ENCODE measurements at places on chromosomes 13 and 19.

- DNase-seq = no peak
Observed at GRCh38 chr13:30308548-30308947, 1.2 kb upstream of the KATNAL1 start.

GRCh38 chr19:38675611-38676010 is 28.2 kb downstream of the ACTN4 start:
- DNase-seq = no peak

DNA sequence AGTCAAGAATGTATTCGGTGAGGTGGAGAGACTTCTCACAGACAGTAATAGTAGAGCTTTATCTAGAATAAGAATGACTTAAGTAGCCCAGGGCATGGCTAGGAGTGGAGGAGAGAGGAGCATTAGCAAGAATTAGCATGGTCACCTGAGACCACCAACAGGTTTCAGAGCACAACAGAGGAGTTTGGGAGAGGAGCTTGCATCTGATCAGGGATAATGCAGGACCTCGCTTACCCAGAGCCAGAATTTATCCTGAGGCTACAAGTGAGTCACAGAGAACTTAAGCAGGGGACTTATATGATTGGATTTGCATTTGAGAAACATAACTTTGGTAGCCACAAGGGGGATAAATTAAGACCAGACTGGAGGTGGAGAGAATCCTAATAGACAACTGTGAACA is 102.1 kb upstream of the FNDC3A start:
- DNase-seq = no peak

DNA sequence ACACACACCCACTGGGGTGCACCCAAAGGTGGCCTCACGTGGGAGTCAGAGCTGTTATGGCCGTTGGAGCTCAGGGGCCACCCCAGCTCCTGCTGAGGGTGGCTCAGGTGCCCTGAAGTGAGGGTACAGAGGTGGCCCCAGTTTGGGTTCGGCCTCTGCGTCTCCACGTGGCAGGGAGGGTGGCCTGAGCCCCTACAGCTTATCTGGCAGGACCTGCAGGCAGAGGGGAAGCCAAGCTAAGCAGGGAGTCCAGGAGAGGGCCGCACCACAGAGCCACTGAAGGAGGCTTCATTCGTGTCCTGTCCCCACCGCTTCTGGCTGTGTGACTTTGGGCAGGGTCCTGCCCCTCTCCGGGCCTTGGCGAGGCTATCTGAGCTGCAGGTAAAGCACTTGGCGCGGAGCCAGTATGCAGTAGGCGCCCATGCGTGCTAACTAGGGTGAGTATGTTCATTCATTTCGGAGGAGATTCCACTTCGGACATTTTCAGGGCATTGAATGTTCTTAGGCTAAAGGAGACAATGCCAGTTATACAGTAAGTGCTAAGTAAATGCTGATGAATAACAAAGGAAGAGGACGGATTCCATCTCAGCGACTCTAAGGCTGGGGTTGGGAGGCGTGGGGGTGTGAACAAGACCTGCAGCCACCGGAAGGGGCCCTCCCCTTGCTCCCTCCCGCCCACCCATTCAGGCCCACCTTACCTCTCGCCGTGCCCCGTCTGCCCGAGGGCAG is 4.9 kb downstream of the REX1BD start:
- DNase-seq = no peak

- DNase-seq = no peak
Observed at GRCh38 chr13:34391076-34391475, 551.0 kb upstream of the NBEA start.

- DNase-seq = no peak
Observed at GRCh38 chr13:113805431-113806103, 46.5 kb downstream of the TMEM255B start.

DNA sequence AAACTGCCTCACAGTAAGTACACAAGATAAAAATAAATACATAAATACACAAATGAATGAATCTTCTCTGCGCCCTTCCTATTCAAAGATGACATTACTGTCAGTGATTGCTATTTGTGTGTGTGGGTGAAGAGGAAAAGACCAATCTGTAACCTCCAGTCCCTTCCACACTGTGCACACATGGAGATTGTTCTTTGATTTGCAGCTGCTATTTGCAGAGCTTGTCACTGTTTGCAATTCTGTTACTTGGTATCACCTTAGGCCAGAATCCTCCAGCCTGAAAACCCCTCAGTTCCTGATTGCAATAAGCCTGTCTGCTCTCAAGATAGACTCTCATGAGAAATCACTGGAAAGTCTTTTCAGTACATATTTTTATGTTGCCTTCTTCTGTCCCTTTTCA is 1314.9 kb downstream of the PCDH9 start:
- no peak for DNase-seq

DNA sequence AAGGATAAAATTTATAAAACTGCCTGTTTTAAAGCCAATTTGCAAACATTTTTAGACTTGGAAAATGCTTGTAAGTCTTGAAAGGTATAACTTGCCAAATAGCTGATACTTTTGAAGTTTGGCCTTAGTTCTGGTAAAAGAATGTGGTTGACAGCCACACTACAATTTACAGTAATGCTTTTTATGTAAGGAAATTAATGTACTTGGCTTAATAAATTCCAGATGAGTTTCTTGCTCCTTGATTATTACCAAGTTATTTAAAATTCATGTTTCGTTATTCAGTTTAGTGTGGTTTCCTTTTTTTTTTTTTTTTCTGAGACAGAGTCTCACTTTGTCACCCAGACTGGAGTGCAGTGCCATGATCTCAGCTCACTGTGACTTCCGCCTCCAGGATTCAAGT is 14.9 kb downstream of the LMO7 start:
- no peak for DNase-seq

DNA sequence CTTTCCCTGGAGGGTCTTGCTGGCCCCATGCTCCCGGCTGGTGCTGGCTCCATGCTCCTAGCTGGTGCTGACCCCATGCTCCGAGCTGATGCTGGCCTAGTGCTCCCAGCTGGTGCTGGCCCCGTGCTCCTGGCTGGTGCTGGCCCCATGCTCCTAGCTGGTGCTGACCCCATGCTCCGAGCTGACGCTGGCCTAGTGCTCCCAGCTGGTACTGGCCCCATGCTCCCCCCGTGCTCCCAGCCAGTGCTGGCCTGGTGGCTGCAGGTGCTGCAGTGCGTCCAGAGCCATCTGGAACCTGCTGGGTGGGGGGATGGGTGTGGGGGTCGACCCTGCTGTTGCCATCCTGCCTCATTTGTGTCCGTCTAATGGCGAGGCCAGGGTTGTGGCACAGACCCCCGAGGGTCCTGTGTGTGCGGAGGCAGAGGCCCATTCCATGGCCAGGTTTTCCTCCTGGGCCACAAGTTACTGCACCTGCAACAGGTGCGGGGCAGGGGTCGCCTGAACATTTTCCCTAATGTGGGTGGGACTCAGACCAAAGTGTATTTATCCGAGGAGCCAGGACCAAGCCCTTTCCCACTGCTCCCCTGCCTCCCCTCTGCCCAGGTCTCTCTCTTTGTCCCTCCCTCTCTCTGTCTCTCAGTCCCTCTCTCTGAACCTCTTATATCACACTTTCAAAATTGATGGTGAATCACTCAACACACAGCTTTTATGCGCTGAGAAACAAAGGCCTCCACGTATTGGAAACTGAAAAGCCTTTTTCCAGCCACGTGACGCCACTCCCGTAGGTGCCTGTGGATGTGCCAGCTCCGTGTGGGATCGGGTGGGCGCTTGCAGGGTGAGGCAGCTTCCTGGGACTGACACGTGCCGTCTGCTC is 45.1 kb downstream of the MCF2L start:
- DNase-seq = no peak
